Activated naive CD8-positive, alpha-beta T cell treated with anti-CD3 and anti-CD28 coated beads for 36 hours (primary cell): ENCODE measurements at places on chromosomes 2 and 18.

DNA sequence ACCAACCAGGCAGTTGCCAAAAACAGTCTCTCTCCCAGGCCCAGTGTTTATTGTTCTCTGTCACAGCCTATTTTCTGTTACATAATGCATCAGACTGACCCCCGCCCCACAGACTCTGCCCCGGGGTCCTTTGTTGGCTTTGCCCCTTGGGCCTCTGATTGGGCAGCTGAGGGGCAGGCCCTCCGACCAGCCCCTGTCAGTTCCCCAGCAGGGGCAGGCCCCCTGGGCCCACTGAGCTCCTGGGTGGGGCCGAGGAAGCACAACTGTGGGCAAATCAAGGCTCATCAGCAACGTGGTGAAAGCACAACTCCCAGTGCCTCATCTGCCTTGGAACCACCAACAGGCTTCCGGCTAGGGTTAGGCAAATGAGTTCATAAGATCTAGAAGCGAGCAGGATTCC lies 160.1 kb upstream of the MYCN start:
- DNase-seq: no peak

GRCh38 chr18:6414118-6414722 lies 491 bp downstream of the L3MBTL4 start:
- DNase-seq: peak; percentile 61

- DNase-seq: no peak
Measured at GRCh38 chr2:70388128-70388527, 86.3 kb upstream of the FAM136A start.

DNA sequence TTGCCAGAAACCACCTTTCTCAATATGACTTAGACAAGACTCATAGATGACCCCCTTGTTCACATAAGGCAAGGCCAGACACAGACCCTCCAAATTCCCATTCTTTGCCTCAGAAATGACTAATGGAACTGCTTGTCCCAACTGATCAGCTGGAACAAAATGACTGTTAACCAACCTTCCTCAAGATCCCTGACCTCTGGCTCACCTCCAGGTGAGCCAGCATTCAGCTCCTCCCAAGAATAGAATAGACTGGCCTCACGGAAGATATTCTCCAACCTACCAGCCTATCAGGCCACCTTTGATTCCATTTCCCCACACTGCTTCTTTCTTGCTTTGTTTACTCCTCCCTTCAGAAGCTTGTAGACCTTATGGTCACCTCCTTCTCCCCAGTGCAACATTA lies 195.7 kb upstream of the VWC2L start:
- no peak for DNase-seq

DNA sequence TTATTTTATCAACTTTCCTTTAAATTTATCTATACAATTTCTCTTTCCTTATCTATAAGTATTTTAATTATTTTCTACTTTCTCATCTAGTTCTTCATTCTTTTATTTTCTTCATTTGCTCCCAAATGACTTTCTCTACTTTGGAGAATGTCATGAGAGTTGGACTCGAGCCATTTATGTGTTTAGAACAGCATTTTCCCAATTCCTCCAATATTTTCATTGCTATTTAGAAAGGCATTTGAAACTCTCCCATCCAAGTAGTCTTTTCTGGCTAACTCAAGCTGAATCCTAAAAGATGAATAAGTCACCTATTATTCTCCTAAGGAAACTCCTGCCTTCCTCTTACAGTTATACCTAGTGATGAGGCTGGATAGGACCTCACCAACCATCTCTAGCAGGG lies 15.8 kb upstream of the FEZ2 start:
- DNase-seq: no peak

GRCh38 chr2:74843899-74844298 lies 10.0 kb downstream of the HK2 start:
- DNase-seq: peak; percentile 33

DNA sequence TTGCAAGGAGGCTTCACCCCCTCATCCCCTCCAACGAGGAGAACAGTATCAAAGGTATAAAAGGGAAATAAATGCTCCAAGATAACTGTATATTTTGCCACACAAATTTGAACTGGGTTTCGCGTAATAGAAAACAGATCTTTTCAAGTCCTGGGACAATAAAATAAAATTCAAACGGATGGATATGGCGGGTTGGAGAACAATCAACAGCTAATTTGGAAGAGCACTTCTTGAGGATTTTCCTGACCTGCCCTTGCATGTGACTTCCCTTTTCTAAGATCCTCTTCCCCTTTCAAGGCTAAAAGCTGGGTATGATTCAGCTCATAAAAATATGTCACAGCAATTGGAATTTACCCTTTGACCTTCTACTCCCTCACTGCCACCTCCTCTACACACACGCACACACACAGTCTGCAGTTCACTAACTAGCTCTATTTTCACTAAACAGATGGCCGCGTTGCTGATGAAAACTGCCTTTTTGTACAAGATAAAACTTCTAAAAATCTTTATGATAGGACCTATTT lies 386.9 kb downstream of the FIGN start:
- DNase-seq: no peak

GRCh38 chr2:12716032-12716281 lies 779 bp upstream of the TRIB2 start:
- peak; percentile 76 for DNase-seq

DNA sequence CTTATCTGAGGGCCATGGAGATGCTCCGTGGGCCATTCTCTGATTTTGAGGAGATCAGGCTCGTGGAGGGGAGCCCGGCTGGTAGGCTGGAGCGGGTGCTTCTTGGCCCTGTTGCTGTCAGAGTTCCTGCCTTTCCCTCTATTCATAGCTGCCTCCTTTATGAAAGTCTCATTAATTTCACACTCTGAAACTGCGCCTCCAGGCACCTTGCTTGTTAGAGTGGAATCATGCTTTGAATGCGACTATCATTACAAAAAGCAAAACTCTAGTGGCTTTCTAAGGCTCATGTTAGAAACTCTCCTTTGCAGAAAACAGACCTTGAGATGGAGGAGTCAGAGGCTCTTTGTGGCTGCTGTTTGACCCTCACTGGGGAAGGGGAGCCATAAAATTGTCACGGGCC lies 131.0 kb upstream of the SNTG2 start:
- no peak for DNase-seq

GRCh38 chr2:205139822-205140463 lies 542.4 kb upstream of the NRP2 start:
- no peak for DNase-seq

DNA sequence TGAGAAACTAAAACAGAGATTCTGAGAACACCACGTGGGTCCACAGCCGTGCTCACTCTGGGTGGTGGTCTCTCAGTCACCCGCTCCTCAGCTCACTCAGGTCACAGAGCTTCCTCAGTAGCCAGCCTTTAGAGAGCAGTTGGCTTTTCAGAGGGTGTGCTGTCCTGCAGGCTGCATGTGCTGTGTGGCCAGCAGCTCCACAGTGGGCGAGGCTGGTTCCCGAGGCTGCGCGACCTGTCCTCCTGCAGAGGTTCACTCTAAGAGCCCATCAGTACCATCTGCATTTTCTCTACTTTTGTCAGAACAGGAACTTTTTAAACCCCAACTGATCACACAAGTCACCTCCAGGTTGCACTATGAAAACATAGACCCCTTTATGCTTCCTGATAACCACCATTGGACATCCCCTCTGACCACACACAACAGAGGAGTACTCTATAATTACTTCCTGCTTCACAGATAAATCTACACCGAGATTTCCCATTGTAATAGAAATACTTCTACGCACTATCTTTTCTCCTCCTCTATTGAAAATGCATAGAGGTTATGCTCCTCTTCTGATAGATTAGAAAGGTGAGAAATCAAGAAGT lies 93.1 kb downstream of the GYPC start:
- DNase-seq: no peak

GRCh38 chr2:127778447-127778846 lies 32.5 kb downstream of the WDR33 start:
- no peak for DNase-seq

DNA sequence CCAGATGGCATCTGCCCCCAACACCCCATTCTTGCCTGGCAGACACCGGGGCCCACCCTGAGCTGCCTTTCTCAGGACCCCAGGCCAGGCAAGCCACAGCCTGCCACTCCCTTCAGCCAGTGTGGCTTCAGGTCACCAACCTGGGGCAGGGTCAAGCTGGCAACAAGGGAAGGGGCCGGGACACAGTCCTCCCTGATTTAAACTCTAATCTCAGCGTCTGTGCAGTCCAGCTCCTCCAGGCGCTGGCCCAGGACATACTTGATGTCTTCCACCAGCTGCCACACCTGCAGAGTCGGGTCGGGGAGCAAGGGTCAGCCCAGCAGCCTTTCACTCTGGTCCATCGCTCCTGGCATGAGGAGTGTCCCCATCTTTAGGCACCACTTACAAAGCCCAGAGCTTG lies 29.0 kb upstream of the ALPP start:
- no peak for DNase-seq

DNA sequence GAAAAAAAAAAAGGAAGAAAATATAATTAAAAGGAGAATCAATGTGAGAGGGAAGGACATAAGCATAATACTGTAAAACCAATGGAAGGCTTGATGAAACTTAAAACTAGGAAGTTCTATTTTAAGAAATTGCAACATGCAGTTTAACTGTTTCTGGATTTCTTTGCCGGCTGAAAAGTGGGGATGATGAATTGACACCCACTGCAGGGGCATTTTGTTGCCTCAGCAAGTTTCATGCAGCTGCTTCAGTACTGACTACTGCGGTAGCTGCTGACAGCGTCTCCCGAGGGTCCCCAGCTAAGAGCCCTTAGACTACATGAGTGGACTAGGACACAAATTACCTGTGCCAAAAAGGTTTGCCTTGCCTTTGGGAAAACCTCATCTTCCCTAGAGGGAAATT lies 69.2 kb downstream of the B3GNT2 start:
- DNase-seq: no peak

DNA sequence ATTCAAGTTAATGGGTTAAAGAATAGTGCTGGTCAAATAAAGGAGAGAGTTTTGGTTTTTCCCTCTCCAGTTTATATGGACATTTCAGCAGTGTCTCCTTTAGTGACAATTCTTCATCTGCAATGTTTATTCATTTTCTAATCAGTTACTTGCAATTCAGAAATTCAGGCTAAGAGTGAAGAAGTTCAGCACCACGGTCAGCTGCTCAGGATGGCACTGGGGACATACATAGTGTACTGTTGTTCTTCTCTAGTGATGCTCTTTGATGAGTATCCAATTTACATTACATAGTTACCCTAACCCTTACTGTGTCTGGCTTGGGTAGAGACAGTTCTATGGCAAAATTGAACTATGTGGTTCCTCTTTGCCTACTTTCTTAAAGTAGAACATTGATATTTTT lies 412.7 kb downstream of the CNTNAP5 start:
- no peak for DNase-seq

- no peak for DNase-seq
Measured at GRCh38 chr2:34176693-34177092, 577.6 kb upstream of the FAM98A start.

DNA sequence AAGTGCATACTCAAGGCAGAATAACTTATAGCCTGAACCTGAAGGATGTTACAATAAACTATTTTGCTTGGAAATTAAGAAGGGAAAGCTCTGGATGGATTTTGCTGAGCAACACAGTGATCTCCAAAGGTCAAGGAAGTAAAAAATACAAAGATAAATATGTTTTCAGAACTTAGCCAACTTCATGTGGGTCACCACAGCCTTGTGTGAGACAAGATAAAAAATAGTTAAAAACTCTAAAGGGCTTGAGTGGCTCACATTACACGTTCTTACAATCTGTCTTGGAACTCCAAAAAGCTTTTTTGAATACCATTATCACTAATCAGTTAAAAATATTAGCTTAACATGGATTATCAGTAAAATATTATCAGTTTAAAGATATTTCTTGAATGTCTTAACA lies 28.9 kb upstream of the MTX2 start:
- DNase-seq: no peak

GRCh38 chr18:46732801-46733200 lies 24.1 kb downstream of the ST8SIA5 start:
- no peak for DNase-seq

DNA sequence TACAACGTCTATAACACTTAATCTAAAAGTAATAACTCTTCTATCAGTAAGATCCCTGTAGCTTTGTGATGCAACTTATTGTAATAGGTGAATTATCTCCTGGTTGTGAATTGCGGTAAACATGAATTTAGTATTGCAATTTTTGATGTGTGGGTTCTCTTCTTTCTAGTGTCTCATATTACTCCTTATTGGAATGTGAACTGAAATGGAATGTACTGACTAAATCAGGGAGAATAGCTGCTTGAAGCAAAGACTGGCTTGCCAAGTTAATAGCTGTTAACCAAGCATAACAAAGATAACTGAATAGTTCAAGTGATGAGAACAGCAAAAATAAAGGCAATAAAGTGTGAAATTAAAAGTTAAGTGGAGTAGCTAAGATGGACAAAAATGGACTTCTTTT lies 60.5 kb upstream of the TFPI start:
- DNase-seq: no peak

- DNase-seq: peak; percentile 71
Measured at GRCh38 chr18:9095297-9096006, 7.0 kb upstream of the NDUFV2 start.

DNA sequence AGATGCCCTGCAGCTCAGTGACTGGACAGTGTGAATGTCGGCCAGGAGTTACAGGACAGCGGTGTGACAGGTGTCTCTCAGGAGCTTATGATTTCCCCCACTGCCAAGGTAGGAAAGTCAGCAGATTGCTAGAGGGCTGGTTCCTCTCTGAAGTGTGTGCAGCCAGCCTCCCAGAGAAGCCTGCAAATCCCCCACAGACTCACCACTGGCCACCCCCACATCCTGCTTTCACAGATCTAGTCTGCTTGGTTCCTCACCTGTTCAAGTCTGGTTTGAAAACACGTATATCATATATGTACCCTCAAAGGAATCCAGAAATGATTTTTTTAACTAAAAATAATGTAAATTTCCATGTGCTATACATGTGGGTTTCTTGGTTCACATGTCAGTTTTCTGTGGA lies 121.1 kb downstream of the LAMA3 start:
- peak; percentile 36 for DNase-seq

GRCh38 chr2:229612384-229612971 lies 101.9 kb downstream of the DNER start:
- no peak for DNase-seq

GRCh38 chr2:158619496-158619895 lies 162.7 kb downstream of the PKP4 start:
- DNase-seq: no peak

DNA sequence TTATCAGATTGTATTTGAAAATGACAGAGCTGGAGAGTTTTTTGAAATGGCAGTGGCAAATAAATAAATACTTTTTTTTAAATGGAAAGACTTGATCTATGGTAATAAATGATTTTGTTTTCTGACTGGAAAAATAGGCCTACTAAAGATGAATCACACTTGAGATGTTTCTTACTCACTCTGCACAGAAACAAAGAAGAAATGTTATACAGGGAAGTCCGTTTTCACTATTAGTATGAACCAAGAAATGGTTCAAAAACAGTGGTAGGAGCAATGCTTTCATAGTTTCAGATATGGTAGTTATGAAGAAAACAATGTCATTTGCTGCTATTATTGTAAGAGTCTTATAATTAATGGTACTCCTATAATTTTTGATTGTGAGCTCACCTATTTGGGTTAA lies 30.9 kb downstream of the CD28 start:
- DNase-seq: no peak

- no peak for DNase-seq
Measured at GRCh38 chr2:147913701-147914480, 69.1 kb downstream of the ACVR2A start.
